ENCODE measurements at places on chromosomes 2 and 18. TPM values are rescaled to one million over a fixed set of nuclear protein-coding genes. Genes with fewer than 3 reads are reported as not detected.

- H3K4me1 ChIP-seq, result no peaks in the 10 kb centered on the region
- no peaks in the 10 kb centered on the region for H3K27me3 ChIP-seq
- no peak overlapping the region for H3K4me3 ChIP-seq
Observed at GRCh38 chr2:148554459-148555247, 89.9 kb upstream of the EPC2 start.

Gene DSC3
- 0.48 TPM for polyA plus RNA-seq

- H3K27me3 ChIP-seq, result no peaks in the 10 kb centered on the region
- no peak for DNase-seq
- H3K27ac ChIP-seq, result no peak overlapping the region
- no peak overlapping the region for H3K4me3 ChIP-seq
- no peaks in the 10 kb centered on the region for H3K4me1 ChIP-seq
- no peaks in the 10 kb centered on the region for H3K36me3 ChIP-seq
Observed at GRCh38 chr2:181143790-181144300, 163.4 kb downstream of the UBE2E3 start.

DNA sequence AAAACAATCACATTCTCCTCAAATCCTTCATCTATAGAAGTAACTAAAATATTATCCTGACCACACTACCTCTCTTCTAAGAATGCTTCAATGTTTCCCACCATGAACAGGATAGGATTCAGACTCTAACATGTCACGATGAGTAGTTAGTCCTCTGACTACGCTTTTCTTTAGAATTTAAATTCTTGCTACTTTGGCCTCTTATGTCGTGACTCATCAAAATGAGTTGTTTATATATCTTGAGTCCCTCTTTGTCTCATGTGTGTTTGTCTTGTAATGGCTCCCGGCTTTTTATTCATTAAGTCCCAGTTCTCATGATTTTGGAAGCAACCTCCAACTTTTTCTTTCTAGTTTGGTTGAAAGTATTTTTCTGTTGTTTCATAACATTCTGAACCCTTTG is 1289.2 kb downstream of the DSC3 start:
- H3K27me3 ChIP-seq, result no peaks in the 10 kb centered on the region
- H3K4me1 ChIP-seq, result no peaks in the 10 kb centered on the region

Gene GCG
- not detected for polyA plus RNA-seq

- H3K4me3 ChIP-seq, result no peak overlapping the region
- no peak overlapping the region for H3K27ac ChIP-seq
- H3K4me1 ChIP-seq, result no peaks in the 10 kb centered on the region
- no peak for DNase-seq
- H3K27me3 ChIP-seq, result no peaks in the 10 kb centered on the region
Observed at GRCh38 chr2:75155115-75155514, 44.2 kb downstream of the TACR1 start.

Gene PDE1A
- polyA plus RNA-seq, result 4.0 TPM

- no peak overlapping the region for H3K27ac ChIP-seq
- H3K4me3 ChIP-seq, result no peak overlapping the region
- DNase-seq, result no peak
- no peaks in the 10 kb centered on the region for H3K36me3 ChIP-seq
Observed at GRCh38 chr2:5230855-5231254, 461.3 kb upstream of the SOX11 start.

Gene PPM1B
- polyA plus RNA-seq, result 13.4 TPM

- no peaks in the 10 kb centered on the region for H3K36me3 ChIP-seq
- peaks cover 30% of the 10 kb centered on the region for H3K4me1 ChIP-seq
- H3K27me3 ChIP-seq, result no peaks in the 10 kb centered on the region
- H3K27ac ChIP-seq, result peak overlapping the region; percentile 97
- DNase-seq, result peak; percentile 90
Observed at GRCh38 chr2:113240915-113241911, 37.5 kb downstream of the PAX8 start.

DNA sequence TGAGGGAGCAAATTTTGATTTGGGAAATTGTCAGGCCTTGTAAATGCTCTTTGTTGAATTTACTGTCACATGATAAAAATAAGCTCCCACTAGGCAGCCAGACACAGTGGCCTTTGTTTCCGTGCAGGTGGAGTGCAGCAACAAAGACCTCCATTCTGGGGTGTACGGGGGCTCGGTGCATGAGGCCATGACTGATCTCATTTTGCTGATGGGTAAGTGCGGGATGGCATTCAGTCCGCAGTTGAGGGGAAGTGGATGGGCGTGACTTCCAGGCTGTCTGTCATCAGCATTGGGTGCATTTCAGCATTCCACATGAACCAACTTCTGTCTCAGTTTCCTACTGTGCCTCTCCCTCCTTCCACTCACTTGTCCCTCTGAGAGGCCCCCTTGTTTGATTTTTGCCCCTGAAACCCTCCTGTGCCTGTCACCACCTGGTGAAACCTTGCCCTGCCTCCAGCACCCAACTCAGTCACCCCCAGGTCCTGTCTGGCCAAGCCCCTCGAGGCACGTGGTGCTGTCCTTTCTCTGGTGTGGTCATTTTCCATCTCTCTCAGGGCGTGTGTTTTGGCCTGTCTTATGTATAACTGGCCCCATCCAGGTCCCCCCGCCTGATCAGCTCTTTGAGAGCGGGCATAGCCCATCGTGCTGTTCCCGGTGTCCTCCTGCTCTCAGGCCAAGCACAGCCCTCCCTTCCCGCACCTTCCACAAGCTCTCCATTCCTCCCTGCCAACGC is 16.3 kb downstream of the CNDP2 start:
- no peak overlapping the region for H3K27ac ChIP-seq
- no peak overlapping the region for H3K4me3 ChIP-seq
- H3K27me3 ChIP-seq, result no peaks in the 10 kb centered on the region
- no peaks in the 10 kb centered on the region for H3K4me1 ChIP-seq
- DNase-seq, result no peak

Gene DSG2
- 0.32 TPM for polyA plus RNA-seq

- H3K27ac ChIP-seq, result no peak overlapping the region
- H3K27me3 ChIP-seq, result no peaks in the 10 kb centered on the region
Observed at GRCh38 chr18:53971331-53971730, 253.1 kb downstream of the MBD2 start.

Gene MOCOS
- 48.1 TPM for polyA plus RNA-seq

DNA sequence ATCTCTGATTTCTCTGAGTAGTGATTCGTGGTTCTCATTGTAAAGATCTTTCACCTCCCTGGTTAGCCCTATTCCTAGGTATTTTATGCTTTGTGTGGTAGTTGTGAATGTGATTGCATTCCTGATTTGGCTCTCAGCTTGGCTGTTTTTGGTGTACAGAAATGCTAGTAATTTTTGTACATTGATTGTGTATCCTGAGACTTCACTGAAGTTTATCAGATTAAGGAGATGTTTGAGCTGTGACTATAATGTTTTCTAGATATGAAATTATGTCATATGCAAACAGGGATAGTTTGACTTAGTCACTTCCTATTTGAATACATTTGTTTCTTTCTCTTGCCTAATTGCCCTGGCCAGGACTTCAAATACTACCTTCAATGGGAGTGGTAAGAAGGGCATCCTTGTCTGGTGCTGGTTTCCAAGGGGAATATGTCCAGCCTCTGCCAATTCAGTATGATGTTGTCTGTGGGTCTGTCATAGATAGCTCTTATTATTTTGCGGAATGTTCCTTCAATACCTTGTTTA is 251.9 kb upstream of the ZNF804A start:
- H3K27me3 ChIP-seq, result no peaks in the 10 kb centered on the region
- no peaks in the 10 kb centered on the region for H3K36me3 ChIP-seq
- H3K27ac ChIP-seq, result no peak overlapping the region
- H3K4me3 ChIP-seq, result no peak overlapping the region

GRCh38 chr2:130872741-130873125 is 36.0 kb downstream of the ARHGEF4 start:
- H3K27ac ChIP-seq, result no peak overlapping the region
- no peaks in the 10 kb centered on the region for H3K27me3 ChIP-seq
- no peak overlapping the region for H3K4me3 ChIP-seq
- no peak for DNase-seq

GRCh38 chr2:207156451-207157161 is 9.1 kb downstream of the KLF7 start:
- H3K36me3 ChIP-seq, result no peaks in the 10 kb centered on the region
- no peak overlapping the region for H3K4me3 ChIP-seq
- H3K27me3 ChIP-seq, result no peaks in the 10 kb centered on the region

GRCh38 chr2:190763901-190764514 is 115.1 kb downstream of the NAB1 start:
- no peak overlapping the region for H3K4me3 ChIP-seq
- DNase-seq, result no peak
- H3K27me3 ChIP-seq, result no peaks in the 10 kb centered on the region
- no peaks in the 10 kb centered on the region for H3K36me3 ChIP-seq
- H3K27ac ChIP-seq, result no peak overlapping the region

GRCh38 chr2:71680925-71681324 is 227.6 kb downstream of the DYSF start:
- H3K27ac ChIP-seq, result no peak overlapping the region
- no peaks in the 10 kb centered on the region for H3K36me3 ChIP-seq
- no peaks in the 10 kb centered on the region for H3K4me1 ChIP-seq
- no peaks in the 10 kb centered on the region for H3K27me3 ChIP-seq

DNA sequence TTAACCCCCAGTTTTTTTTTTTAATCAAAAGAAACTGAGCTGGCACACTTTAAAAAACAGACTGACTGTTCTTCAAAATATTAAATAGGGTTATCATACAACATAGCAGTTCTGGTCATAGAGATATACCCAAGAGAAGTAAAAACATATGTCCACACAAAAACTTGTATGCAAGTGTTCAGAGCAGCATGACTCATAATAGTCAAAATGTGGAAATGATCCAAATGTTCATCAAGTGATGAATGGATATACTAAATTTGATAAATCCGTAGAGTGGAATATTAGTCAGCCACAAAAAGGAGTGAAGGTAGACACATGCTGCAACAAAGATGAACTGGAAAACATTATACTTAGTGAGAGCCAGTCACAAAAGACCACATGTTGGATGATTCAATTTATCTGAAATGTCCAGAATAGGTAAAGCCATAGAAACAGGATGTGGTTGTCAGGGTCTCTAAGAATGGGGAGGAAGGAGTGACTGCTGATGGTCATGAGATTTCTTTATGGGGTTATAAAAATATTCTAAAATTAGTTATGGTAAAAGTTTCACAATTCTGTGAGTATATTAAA is 5.1 kb downstream of the SMIM21 start:
- H3K27ac ChIP-seq, result no peak overlapping the region
- no peak overlapping the region for H3K4me3 ChIP-seq
- H3K27me3 ChIP-seq, result no peaks in the 10 kb centered on the region
- H3K36me3 ChIP-seq, result no peaks in the 10 kb centered on the region
- DNase-seq, result no peak
